NCI-H226 (cell line): ENCODE measurements at places on chromosomes 5 and 9.

DNA sequence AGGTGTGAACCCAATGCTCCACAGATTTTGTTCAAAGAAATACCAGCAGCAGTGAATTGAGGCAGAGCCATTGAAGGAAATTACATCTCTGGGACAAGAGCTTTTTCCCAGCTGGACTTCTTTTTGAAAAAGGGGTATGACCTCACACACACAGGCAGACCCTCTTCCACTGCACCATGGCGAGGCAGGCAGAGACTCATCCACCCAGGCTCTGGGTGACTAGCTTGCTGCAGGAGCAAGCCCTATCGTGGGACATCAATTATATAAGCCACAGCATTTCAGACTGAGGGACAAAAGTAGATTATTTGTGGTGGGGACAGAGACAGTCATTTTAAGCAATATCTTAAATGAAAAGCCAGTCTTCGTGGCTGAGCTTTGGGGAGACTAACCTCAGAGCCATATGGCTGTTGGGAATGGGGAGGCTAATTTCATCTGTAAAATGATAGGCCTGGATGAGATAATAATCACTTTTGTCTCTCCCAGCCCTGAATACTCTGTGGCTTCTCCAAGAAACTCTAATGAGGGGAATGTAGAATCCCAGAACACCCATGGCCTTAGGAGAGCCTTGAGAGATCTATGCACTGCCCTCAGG lies 113.1 kb upstream of the TNC start:
- DNase-seq, result no peak

DNA sequence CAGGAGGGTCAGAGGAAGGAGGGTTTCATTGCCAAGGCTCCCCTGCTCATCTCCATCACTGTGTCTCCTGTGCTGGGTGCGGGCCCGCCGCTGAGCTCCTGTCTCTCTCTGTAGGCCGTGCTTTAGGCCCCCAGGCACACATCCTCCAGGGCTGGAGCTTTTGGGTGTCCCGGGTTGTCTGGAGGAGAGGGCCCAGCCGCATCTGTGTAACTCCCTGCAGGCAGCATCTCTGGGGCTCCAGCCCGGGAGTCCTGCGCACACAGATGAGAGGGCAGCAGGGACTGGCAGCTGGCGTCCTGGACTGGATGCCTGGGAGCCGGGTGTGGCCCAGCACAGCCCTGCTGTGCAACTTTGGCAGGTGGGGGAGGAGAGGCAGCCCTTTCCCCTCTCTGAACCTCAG lies 40.2 kb downstream of the LRSAM1 start:
- DNase-seq, result no peak

GRCh38 chr5:170619869-170620268 lies 116.0 kb downstream of the KCNIP1 start:
- DNase-seq, result no peak

DNA sequence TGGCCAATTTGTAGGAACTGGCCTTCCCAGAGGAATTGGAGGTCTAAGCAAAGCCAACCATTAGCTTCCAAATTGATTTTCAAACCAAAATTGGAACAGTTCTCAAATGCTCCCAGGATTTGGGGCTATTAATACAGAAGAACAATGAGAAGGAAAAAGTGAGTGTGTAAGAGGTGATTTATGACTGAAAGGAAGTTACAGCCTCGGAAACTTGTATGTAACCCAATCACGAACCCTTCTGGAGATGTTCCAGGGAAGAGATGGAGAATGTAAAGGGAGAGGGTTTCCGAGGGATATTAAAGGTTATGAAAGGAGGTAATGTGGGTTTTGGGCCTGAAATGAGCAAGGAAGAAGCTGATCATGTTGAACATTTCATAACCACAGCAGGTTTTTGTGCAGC lies 93.2 kb upstream of the CXCL14 start:
- no peak for DNase-seq

GRCh38 chr9:106487266-106487665 lies 375.7 kb upstream of the ZNF462 start:
- DNase-seq, result no peak

DNA sequence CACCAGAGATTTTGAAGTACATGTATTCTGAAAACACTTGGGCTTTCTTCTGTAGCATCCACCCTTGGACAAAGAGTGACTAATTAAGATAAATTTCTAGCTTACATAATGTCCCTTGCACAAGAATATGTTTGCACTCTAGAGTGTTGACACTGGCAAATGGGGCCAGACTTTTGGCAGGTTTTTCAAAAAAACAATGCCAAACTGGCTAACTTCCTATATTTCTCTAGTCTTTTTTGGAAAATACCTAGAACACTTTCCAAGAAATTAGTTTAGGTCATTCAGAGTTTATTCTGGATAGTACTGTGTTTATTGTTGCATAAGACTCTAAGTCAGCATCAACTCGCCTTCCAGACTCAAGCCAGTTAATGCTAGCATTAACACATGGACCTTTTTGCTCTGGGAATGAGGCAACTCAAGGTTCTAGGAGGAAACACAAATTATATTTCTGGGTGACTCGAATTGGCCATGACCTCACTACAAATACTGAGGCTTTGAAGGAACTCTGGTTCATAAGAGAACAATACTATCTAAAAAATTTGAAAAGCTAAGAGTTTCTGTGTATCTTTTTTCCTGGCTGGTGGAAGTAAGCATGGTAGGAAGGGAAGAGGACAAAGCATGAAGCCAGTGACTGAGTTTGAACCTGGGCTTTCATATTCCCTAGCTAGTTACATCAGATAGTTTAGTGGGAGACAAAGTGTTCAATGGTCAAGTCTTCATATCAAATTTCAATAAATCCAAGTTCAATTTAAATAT lies 101.6 kb downstream of the NREP start:
- peak; percentile 16 for DNase-seq

DNA sequence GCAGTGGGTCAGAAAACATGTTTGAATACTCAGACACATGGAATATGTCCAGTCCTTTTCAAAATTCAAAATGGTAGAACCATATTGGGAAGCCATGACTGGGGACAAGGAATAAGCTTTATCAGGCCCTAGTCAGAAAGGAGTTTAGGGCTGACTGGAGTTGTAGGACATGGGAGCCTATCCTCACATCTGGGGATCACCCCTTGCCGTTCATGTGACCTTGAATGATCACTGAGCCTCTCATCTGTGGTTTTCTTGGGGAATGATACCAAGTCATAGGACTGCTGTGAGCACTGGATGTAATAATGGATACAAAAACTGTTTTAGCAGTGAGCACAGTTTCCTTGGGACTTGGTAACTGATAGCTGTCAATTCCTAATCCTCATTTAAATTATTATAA lies 84.7 kb downstream of the IQGAP2 start:
- DNase-seq, result no peak

GRCh38 chr5:147939431-147940114 lies 33.2 kb upstream of the C5orf46 start:
- DNase-seq, result peak; percentile 16

DNA sequence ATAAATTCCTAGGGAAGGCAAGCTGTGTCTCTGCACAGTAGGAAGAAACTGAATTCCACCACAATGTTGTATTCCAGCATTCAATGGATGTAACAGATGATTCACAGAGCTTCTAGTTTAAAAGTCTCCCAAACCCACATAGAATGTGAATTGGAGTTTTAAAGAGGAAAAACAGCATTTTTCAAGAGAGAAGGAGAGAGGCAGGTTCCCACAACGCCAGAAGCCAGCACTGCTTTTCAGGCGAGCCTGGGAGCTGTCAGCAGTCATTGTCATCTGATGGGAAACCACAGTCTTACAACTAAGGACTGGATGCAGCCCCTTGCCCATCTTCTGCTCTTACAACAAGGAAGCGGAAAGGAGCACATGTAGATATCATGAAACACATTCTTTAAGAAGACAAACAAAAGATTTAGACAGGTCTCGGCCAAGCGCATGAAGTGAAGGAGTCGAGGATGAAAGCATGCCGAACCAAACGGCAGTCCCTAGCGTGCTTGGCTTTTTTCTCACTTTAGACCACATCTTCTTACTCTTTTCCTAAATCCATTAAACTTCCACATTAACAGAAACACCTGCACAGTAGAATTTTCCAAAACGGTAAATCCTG lies 638 bp downstream of the DIRAS2 start:
- DNase-seq, result no peak

DNA sequence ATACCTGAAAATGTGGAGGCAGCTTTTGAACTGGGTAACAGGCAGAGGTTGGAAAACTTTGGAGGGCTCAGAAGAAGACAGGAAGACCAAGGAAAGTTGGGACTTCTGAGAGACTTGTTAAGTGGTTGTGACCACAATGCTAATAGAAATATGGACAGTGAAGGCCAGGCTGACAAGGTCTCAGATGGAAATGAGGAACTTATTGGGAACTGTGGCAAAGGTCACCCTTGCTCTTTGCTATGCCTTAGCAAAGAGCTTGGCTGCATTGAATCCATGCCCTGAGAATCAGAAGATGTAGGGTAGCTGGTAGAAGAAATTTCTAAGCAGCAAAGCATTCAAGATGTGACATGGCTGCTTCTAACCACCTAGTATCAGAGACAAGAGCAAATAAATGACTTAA lies 244.4 kb upstream of the ADRA1B start:
- DNase-seq, result no peak

- no peak for DNase-seq
Measured at GRCh38 chr5:81393783-81394718, at the start of gene ACOT12. TSS of gene ACOT12 (minus strand) at chr5:81394134. CDS start at chr5:81394114, 20 bp downstream.

GRCh38 chr9:91143642-91144041 lies 218.1 kb downstream of the AUH start:
- no peak for DNase-seq

- no peak for DNase-seq
Measured at GRCh38 chr9:26773056-26773455, 119.5 kb downstream of the CAAP1 start.

GRCh38 chr5:121870489-121870888 lies 18.8 kb downstream of the FTMT start:
- no peak for DNase-seq

GRCh38 chr9:5580650-5581049 lies 48.3 kb upstream of the RIC1 start:
- DNase-seq, result no peak

GRCh38 chr9:92775466-92775865 lies 10.8 kb upstream of the BICD2 start:
- no peak for DNase-seq
